Ascending aorta (tissue), 2 donors: ENCODE measurements at places on chromosomes 13 and 19.

- no peak for DNase-seq
These were observed 249.5 kb downstream of the COG6 start for GRCh38 chr13:39904959-39905358.

GRCh38 chr19:32202244-32202643 is 143.2 kb upstream of the ZNF507 start:
- no peak for DNase-seq

DNA sequence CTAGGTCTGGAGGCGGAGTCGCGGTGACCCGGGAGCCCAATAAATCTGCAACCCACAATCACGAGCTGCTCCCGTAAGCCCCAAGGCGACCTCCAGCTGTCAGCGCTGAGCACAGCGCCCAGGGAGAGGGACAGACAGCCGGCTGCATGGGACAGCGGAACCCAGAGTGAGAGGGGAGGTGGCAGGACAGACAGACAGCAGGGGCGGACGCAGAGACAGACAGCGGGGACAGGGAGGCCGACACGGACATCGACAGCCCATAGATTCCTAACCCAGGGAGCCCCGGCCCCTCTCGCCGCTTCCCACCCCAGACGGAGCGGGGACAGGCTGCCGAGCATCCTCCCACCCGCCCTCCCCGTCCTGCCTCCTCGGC is at the start of gene SLC5A5:
SLC5A5 (plus strand) TSS at position 68 of the 373 bp plus-strand sequence. CDS start 375 bp downstream, outside the sequence.
- no peak for DNase-seq

DNA sequence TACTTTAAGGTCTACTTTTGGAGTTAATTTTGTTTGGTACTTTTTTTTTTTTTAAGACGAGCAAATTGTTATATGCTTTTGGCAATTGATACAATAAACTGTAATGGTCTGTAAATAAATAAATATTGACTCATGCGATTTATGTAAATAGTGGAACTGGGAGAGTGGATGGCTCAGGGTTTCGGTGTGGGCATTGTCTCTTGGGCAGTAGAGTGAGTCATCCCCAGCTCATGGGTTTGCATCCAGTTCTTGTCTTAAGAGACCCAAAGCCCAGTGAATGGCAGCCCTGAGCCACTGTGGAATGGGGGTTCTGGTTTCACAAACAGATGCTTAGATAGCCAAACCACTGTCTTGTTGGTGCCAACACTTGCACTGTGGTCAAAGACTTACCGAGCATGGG is 33.0 kb downstream of the FGF9 start:
- no peak for DNase-seq

DNA sequence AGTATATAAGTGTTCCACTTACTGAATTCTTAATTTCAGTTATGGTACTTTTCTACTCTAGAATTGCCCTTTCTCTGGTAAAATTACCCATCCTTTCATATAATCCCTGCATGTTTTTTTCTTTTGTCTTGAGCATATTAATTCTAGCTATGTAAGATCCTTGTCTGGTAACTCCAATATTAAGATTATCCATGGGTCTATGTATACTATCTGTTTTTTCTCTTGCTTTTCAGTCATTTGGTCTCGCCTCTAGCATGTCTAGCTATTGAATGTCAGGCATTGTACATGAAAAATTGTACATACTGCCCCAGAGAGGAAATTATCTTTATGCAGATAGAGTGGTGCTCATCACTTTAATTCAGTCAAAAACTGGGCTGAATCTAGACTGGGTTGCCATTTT is 50.4 kb upstream of the CALM3 start:
- no peak for DNase-seq

DNA sequence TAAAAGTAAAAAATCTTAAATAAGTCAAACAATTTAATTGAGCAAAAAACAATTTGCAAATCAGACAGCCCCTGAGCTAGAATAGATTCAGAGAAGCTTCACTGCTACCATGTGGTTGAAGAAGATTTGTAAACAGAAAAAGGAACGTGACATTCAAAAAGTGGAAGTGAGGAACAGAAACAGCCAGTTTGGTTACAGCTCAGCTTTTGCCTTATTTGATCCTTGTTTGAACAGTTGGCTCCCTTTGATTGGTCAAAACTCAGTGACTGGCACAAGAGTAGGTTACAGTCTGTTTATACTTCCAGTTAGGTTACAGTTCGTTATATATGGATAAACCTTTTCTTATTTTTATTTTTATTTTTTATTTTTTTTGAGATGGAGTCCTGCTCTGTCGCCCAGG is 5.8 kb downstream of the ZNF221 start:
- DNase-seq: no peak

DNA sequence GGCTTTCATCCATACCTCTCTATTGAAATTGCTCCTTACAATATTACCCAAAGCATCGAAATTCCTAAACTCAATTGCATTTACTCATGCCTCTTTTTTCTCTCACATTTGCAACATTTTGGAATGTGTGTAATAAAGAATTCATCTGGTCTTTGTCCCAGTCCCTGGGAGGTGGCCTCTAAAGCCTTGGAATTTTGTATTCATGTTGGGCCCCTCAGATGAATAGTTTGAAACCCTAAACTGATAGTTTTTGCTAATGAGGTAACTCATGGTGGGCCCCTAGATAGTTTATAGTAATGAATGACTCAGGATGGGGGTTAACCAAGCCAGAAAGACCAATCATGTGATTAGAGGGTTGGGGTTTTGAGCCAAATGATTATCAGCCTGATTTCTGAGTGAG is 490.4 kb downstream of the DIAPH3 start:
- DNase-seq: no peak

- no peak for DNase-seq
These were observed 119.1 kb upstream of the SOX1 start for GRCh38 chr13:111947876-111948275.

DNA sequence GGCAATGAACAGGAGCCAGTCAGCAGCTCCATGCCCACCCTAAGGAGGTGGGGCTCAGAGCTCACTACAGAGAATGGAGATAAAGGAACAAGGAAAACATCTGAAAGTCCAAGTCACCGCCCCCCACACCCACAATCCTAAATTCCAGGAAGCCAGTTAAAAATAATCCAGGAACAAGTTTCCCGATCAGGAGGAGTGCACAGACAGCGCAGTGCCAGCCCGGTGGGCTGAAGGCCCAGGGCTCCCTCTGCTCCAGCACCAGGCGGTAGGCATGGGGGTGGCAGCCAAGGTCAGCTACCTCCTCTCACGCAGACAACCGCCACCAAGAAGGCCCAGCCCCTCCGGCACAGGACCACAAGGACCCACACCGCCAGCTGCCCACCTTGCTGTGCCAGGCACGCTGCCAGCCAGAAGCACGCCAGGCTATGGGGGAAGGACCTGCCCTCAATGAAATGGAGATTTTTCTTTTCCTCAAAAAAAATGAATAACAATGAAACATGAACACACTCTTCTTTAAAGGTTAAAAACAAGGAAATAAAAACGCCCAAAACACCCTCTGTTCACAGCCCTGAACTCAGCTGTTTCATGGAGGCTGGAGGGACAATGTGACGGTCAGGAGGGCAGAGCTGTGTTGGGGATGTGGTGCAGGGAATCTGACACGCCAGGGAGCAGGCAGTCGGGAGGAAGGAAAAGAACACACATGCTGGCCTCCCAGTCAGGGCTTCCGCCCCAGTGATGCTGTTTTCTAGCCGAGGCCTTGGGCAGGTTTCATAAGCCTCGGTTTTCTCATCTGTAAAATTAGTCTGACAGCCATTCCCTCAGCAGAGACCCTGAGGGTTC is 11.0 kb downstream of the STK24 start:
- DNase-seq: no peak

DNA sequence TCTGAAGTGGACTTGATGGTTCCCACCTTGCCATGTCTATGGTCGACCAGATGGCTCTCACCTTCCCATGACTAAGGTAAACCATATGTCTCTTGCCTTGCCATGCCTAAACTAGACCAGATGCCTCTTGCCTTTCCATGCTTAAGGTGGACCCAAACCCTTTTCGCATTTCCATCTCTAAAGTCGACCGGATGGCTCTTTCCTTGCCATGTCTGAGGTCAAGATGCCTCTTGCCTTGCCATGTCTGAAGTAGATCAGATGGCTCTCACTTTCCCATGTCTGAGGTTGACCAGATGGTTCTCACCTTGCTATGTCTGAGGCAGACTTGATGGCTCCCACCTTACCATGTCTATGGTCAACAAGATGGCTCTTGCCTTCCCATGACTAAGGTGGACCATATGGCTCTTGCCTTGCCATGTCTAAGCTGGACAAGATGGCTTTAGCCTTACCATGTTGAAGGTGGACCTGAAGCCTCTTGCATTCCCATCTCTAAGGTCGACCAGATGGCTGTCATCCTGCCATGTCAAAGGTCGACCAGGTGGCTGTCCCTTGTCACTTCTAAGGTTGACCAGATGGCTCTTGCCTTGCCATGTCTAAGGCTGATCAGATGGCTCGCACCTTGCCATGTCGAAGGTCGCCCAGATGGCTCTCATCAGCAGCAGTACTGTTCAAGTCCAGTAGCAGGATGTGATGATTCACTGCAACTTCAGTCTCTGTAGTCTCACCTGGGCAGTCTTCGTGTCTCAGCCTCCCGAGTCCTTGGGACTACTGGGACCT is 1439.4 kb downstream of the UQCRFS1 start:
- no peak for DNase-seq

DNA sequence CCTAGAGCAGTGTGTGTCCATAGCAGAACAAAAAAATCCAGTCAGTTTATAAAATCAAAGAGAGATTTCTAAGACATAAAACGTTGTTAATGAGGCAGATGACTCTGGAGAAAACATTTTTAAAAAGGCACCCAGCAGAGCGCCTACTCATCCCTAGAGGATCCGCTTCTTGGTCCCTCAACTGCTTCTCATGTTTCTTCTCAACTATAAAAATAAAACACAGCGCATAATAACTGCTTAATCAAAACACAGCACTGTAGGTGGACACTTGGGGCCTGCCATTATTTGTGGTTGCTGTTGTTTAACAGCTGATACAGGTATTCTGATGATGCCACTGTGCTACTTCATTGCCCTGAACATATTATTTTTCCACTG is 347.9 kb downstream of the FGF9 start:
- DNase-seq: no peak

GRCh38 chr19:2719920-2720776 is 1.0 kb downstream of the DIRAS1 start:
- DNase-seq: no peak

- no peak for DNase-seq
These were observed 64.5 kb downstream of the RAB20 start for GRCh38 chr13:110497003-110497402.

- DNase-seq: no peak
These were observed 714.5 kb downstream of the UQCRFS1 start for GRCh38 chr19:28498404-28498976.

- no peak for DNase-seq
These were observed 1271.1 kb upstream of the PRR20A start for GRCh38 chr13:55869648-55870047.
